Common myeloid progenitor, CD34-positive (primary cell): ENCODE measurements at places on chromosomes 7 and 10.
A peak's percentile ranks its signal among the peaks of the same experiment; 100 is the strongest.

DNA sequence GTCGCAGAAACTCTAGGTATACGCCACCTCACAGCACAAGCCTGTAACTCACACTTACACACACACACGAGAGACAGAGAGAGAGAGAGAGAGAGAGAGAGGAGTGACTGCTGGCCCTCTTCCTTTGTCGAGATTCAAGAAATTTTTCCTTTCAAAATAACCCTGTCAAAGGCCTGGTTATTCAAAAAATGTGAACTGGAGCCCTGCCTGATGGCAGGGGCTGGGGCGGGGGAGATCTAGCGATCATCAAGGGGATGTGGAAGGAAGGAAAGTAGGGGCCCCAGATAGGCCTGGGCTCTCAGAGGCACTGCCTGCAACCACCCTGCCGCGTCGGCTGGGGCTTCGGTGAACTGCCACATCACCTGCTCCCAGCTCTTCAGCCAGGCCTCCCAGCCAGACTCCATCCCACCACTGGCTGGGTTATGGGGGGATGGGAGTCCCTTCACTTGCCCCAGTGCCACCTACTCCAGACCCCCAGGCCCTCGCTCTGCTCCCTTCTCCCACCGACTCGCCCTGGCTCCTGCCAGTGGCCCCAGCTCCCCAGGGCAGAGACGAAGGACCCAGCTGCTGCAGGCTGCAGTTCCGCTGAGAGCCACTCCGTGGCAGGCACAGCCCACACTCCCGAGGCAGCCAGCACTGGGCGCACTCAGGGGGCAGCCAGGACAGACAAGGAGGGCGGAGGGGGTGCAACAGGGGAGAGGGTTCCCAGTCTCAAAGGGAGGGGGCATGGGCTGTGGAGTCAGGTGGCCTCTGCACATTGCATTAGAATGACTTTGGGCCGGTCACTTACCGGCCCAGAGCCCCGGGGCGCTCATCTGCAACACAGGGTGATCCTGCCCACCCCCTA is 15.3 kb downstream of the KCNH2 start:
- peak; percentile 60 for DNase-seq

- no peak for DNase-seq
Observed at GRCh38 chr7:71817916-71818315, 594.2 kb downstream of the CALN1 start.

GRCh38 chr7:2416063-2416462 is 12.7 kb downstream of the CHST12 start:
- DNase-seq = peak; percentile 85

GRCh38 chr7:99325592-99326407 is at the start of gene ARPC1A:
ARPC1A (plus strand) TSS chr7:99325898; CDS start chr7:99333354, 7,456 bp downstream.
- DNase-seq = peak; percentile 90

GRCh38 chr10:13790196-13790595 is 203.4 kb downstream of the PRPF18 start:
- DNase-seq = no peak

- DNase-seq = peak; percentile 66
Observed at GRCh38 chr7:106421181-106421762, 136.5 kb upstream of the NAMPT start.

DNA sequence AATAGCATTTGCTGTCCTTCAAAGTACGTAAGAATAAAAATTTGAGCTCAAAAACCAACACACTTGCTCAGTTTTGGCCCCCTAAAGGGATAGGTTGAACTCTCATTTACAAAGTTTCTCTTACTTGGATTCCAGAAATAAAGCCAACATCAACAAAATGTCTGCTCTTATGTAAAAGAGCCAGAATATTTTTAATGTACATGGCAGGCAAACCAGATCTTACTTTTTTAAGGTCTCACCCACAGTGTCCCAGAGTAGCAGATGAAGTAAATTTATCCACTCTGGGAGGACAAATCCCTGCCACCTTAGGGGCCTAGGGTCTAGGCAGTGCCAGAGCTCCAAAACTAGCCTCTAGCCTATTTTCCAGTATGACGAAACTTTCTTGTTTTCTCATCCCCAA is 159.6 kb downstream of the SKAP2 start:
- DNase-seq = no peak

GRCh38 chr7:30740417-30741181 is 11.3 kb upstream of the INMT start:
- DNase-seq = peak; percentile 58

GRCh38 chr7:85167636-85168035 is 19.2 kb downstream of the SEMA3D start:
- DNase-seq = no peak

DNA sequence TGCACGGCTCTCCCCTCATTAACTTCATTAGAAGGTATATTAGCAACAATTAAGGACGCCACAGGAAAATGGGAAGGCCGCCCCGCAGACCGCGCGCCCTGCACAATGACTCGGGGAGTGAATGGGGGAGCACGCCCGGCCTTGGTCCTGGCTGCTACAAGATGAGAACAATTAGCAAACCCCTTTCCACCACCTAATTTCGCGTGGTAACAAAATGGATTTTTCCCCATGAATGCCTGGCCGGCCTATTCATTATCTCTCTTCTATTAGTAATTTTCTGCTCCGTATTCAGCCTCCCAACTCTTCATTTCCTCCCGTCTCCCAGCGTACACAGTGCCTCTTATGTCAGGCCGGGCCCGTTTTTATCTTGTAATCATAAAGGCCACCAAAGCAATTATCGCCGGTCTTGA is 346.9 kb downstream of the DNAJB6 start:
- DNase-seq = no peak
